EH (cell line): ENCODE measurements at places on chromosomes 4 and X.

DNA sequence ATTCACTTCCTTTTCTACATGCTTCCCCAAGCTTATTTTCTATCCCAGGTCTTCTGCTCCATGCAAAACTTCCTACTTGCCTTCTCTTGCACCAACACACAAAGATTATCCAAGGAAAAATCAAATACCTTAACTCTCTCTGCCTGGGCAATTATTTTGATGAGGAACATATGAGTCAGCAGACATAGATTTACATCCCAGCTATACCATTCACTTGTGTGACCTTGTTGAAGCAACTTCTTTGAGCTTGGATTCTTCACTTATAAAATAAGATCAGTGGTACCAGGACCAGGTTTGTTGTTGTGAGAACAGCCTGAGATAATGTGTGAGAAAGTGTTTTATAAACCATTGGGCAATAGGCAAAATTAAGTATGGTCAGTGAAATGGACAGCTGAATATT lies 39.1 kb upstream of the TMEM192 start:
- no peak for DNase-seq

GRCh38 chr4:161538941-161539340 lies 624.9 kb downstream of the FSTL5 start:
- DNase-seq: no peak

DNA sequence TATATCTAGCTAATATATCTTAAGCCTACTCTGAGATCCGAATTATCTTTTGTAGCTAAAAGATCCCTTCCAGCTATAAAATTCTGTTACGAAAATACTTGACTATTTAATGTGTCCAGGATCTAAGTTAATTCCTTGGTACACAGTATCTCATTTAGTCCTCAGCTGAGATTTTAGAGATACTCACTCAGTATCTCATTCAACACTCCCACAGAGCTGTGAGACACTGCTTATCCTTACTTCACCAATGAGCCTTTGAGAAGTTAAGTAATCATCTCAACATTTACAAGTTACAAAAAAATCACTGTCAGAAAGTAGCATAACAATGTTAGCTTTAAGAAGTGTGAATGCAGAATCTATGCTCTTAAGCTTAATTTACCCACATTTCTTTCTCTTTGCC lies 76.6 kb downstream of the LIMCH1 start:
- DNase-seq: no peak

DNA sequence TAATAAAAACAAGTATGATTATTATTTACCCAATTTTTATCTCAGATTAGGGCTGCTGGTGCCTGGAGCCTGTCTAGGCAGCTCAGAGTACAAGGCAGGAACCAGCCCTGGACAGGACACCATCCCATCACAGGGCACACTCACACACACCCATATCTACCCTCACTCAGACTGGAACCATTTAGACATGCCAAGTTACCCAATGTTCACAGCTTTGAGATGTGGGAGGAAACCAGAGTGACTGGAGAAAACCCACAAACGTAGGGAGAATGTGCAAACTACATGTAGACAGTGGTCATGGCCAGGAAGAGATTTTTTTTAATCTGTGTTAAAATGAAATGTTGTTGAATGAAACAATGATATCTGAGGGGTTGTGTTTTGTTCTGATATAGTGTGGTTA lies 35.7 kb upstream of the ADGRA3 start:
- DNase-seq: no peak

GRCh38 chrX:65731684-65732289 lies 64.3 kb downstream of the MSN start:
- DNase-seq: no peak

- DNase-seq: peak; percentile 32
Measured at GRCh38 chr4:20860878-20861277, 160.6 kb downstream of the PACRGL start.

DNA sequence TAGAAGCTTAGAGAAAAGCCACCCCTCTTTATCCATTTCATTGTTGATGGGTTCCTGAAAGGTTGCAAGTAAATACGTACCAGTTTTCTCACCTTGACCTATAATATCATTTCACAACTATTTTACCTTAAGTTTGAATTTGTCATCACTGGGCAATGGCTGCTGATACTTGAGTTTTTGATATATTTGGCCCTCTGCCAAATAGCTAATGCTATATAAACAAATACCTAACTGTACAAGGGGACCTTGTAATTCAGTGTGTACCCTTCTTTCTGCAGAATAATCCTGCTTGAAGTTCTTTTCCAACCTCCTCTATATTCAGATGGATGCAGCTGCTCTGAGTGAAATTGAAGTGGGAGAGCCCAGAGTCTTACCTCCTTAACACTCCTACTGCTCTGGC lies 19.0 kb upstream of the GLUD2 start:
- DNase-seq: no peak

DNA sequence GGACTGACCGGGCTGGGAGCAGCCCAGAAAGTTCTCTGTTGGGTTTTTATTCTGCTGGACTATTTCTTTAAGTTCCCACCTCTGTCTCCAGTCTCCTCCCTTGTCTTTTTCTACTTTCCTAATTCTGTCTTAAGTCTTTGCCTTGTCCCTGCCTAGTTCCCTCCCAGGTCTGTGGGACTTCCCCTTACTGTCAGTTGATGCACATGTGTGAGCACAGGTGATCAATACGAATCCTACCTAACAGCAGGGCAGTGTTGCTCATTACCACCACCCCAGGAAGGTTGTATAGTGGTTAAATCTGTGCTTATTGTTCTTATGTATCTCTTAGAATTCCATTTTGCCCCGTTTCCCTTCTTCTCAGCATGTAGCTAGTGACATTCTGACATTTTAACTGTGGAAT lies 62.1 kb downstream of the GALNTL6 start:
- DNase-seq: no peak

DNA sequence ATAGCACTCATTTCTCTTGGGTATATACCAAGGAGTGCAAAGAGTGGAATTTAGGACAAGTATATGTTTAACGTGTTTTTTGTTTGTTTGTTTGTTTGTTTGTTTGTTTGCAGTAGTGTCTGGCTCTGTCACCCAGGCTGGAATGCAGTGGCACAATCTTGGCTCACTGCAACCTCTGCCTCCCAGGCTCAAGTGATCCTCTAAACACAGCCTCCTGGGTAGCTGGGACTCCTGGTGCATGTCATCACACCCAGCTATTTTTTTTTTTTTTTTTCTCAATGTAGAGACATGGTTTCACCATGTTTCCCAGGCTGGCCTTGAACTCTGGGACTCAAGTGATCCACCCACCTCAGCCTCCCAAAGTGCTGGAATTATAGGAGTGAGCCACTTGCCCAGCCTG lies 50.4 kb downstream of the SLC9A6 start:
- no peak for DNase-seq

- no peak for DNase-seq
Measured at GRCh38 chr4:54276641-54277430, 47.7 kb downstream of the PDGFRA start.

DNA sequence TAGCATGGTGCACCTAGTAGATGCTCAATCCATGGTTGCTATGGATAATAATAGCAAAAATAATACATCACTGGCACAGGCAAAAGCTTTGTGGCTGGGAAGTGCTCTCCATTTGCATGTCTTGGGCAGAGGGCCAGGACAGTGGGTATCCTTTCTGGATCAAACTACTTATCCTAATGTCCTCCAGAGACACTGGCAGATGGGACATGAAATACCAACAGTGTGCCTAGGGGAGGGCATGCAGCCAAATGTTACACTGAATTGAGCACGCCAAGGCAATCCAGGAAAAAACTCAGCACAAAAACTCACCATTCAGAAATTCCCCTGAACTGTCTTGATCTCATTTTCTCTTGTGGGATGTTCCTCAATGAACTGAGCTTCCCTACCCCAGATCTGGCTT lies 98.6 kb upstream of the SCML1 start:
- DNase-seq: no peak

GRCh38 chr4:94406668-94407437 lies 44.9 kb upstream of the PDLIM5 start:
- DNase-seq: peak; percentile 84

- no peak for DNase-seq
Measured at GRCh38 chr4:99587309-99587708, 12.7 kb downstream of the MTTP start.

GRCh38 chr4:123867910-123868587 lies 471.5 kb downstream of the SPRY1 start:
- DNase-seq: no peak

DNA sequence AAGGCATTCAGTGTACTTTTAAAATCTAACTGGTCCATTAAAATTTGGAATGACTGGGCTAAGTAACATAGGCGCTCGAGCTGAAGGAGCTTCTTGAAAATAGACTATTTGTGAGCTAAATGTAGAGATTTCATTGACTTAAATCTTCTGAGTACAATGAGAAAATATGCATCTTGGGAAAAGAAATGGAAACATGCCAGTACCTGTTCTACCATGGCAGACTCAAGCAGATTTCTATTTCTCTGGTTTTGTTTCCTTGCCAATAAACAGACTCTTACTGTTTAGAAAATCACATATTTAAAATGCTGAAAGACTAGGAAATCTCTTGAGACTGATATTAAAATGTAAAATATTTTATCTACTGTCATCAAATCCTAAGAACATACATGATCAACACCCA lies 678.1 kb downstream of the FAT4 start:
- no peak for DNase-seq

DNA sequence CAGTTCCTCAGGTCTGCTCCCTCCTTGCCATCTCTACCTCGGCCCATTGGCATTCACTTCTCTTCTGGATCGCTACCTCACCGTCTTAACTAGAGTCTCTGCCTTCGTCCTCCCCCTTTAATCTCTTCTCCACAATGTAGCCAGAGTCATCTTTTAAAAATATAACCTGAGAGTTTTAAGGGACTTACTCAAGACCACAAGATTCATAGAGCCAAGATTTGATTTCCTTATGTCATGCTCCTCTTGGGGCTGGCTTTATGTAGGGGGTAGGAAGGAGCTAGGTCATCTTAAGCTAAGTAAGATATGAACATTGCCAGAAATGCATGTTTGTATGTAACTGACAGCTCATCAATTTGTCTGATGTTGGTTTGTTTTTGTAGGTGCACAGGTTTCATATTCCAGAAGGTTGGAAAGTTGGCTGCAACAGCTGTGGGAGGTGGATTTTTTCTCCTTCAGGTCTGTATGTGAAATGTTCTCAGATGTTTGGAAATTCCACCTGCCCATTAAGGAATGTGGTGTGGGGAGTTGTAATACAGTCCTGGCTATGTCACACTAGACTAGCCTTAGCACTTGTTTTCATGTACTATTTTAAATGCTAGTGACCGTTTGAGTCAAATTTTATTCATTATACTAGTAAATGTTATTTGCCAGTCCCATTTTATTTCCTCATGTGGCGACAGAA lies 19.6 kb downstream of the FUNDC2 start:
- DNase-seq: no peak

GRCh38 chr4:112029771-112030171 lies 115.5 kb upstream of the FAM241A start:
- DNase-seq: peak; percentile 1
